Activated CD4-positive, alpha-beta memory T cell treated with anti-CD3 and anti-CD28 coated beads, Interleukin-2, amount 10 ng/mL, durations not matched to agents 7 days and 5 days (primary cell): ENCODE measurements at places on chromosomes 7 and 10. TPM values are rescaled to one million over a fixed set of nuclear protein-coding genes. Genes with fewer than 3 reads are reported as not detected.

DNA sequence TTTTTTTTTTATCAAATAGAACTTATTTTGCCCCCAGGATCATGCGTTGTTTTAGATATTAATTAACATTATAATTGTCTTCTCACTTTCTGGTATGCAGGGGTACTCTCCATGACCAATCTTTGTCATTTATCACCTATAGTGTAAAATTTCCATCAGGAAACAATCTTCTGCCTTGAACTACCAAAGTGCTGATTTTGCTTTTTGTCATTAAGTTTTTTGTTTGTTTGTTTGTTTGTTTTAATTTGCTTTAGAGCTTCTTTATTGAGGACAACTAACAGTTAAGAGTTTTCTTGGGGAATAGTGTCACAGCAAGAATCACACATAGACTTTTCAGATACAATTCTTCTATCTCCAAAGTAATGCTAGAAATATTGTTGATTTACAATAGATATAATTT lies 171.2 kb upstream of the PRPS1L1 start:
- no peak for DNase-seq

- DNase-seq = no peak
These were observed 1078.2 kb upstream of the LRRTM3 start for GRCh38 chr10:65847436-65848230.

DNA sequence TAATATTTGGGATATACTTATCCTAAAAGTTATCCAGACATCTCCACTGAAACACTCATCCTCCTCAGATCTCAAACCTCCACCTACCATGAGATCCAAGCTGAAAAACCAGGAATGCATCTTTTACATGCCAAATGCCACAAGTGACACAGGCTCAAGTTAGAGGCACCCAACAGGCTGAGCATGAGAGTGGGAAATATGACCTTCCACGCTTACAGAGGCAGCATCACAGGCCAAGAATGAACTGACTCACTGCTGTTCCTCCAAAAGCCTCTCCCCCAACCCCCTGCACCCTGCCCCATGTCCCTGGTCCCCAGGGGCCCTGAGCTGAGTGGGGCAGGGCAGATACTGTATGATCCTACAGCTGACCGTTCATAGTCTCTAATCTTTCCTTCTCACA lies 4.8 kb upstream of the MTPAP start:
- no peak for DNase-seq

- no peak for DNase-seq
These were observed 96.8 kb downstream of the CYTH3 start for GRCh38 chr7:6175645-6176044.

- DNase-seq = no peak
These were observed 8.3 kb downstream of the PSTK start for GRCh38 chr10:122988501-122988900.

DNA sequence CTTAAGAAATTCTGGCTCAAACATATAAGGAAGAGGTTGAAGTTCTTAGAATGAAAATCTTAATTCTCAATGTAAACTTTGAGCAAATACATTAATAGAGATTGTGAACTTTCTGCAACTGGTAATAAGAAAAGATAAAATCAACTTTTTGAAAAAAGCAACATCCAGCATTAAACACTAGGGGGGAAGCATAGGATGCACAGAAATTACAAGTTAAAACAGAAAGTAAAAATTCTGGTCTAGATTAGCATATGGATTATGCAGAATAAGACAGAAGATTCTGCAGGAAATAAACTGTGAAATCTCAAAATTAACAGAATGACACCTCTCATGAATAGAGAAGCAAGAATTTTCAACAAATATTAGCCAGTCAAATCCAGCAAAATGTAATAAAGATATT lies 38.0 kb upstream of the CAV2 start:
- DNase-seq = no peak

GRCh38 chr10:9416331-9416730 lies 1361.8 kb downstream of the GATA3 start:
- no peak for DNase-seq

DNA sequence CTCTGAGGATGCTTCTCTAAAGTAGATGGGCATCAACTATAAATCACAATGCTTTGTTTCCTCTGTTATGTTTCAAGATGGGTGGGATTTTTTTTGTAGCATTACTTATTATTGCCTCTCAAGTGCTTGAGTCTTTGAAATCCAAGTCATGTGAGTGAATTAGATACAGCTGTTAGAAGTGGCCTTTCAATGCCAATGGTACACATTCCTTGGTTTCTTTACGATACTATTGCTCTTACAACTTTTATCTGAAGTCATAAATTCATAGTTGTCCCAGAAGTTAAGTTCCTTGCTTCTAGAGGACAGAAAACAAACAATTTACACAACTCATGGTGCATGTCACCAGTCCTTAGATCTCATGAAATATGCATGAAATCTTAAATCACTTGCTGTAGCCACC lies 15.5 kb downstream of the CFTR start:
- no peak for DNase-seq

DNA sequence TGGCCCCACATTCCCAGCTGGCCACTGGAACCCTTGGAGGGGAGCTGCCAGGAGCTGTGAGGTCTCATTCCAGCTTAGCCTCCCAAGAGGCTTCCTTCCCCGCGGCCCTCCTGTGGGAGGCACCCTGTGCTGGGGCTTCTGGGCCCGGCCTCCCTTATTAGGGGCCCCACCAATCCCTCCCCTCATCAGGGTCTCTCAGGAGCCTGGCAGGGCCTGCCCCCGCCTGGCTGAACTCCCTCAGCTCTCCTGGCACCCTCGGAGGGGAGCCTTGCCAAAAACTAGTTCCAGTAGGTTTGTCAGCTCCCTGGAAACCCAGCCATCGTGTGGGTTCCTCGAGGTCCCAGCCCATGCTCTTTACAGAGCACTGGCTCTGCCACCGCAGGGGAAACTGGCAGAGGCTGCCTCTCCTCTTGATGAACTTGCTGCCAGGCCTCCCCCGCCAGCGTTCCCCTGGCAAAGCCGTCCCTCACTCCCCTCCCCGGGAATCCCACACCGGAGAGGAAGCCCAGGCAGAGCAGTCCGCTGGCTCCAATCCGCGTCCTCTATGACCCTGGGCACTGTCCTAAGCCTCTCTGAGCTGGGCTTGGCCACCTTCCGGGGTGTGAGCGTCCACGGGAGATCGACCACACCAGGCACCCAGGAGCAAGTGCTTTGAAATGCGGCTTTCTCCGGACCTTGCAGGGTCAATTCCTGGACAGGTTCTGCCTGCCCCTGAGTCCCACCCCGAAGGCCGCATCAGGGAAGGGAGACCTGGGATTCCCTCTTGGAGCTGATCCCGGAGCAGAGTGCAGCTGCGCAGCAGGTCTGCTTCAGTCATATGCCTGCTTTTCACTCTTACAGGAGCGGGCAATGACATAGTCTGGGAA lies 139.8 kb downstream of the ARHGAP22 start:
- no peak for DNase-seq

- no peak for DNase-seq
These were observed 30.5 kb upstream of the BTRC start for GRCh38 chr10:101323495-101323894.

- no peak for DNase-seq
These were observed 313.3 kb downstream of the FGFR2 start for GRCh38 chr10:121284936-121285335.

- no peak for DNase-seq
These were observed 414.1 kb upstream of the ETV1 start for GRCh38 chr7:14403587-14403986.

DNA sequence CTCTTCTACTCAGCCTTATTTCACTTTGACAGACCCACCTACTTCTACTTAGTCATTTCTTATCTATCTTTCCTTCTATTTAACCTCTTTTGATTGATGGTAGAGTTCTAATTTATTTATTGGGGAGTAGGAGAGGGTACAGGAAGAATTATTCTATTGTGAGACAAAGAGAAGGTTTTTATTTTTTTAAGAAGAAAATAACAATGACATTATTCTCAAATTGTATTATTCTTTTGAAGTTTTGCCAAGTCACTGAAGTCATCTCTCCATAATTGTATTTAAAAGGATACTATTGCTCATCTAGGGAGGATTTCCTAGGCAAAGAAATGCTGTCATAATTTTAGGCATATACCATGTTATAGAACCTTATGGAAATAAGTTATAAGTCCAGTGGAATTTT lies 52.7 kb downstream of the ITGB8 start:
- no peak for DNase-seq

DNA sequence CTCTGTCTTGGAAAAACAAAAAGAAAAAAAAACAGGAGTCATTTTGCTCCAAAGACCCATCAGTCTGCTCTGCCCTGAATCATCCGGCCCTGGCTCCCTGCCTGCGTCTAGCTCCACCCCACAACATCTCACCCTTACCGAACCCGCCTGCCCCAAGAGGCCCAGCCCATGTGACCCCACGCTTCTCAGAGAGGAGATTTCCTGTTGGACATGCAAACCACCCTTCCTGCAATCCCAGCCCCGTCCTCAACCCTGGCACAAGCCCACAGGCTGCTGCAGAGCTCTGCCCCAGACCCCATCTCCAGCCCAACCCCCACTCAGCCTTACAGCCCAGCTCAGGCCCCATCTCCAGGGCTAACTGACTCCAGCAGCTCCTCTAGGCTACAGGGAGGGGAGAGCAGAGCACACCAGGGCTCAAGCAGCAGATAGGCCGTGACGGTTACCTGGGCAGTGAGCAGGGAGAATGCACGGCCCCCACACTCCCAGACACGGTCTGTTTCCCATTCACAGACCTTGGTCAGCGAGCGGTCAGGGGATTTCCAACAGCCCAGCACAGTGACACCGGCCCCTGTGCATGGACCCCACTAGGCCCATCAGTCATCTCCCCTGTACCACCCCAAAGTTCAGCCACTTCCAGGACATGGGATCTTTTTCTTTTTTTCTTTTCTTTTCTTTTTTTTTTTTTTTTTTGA lies 69.9 kb upstream of the GTF2I start:
- no peak for DNase-seq

DNA sequence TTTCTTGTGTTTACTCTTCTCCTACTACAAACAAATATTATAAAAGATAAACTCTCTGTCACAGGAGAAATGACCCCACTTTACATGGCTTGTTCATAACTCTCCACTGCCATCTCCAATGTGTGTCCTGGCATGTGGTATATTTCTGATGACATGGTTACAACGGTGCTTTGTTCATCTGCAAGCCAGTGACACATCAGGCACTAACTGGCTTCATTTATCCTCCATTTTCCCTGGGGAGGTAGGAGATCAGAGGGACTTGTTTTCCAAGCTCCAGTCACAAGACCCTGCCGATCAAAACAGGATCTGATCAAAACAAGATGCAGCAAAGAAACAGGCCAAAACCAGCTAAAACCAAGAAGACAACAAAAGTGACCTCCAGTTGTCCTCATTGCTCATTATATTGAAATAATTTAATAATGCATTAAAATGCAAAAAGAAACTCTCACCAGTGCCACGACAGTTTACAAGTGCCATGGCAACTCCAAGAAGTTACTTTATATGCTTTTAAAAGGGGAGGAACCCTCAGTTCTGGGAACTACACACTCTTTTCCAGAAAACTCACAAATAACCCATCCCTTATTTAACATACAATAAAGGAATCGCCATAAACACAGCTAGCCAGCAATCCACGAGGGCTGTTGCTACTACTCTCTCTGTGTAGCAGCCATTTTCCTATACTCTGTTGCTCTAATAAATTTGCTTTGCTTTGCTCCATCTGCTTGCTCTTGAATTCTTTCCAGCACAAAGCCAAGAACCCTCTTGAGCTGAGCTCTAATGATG lies 224.2 kb downstream of the XPNPEP1 start:
- no peak for DNase-seq

DNA sequence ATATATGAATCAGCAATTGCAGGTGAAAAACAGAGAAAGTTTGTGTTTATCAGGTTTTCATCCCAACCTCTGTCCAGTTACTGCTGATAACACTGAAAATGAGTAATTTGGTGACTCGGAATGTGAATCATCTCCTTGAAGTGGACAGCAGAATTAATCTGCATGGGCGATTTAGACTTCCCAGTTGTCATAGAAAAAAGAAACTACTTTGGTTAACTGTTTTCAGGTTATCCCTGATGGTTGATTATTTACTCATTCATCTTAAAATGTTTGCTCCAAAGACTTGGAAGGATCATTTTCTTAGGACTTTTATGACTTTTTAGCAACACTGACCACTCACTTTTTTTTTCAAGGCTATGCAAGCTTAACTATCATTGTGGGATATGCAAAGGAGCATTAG lies 504.1 kb upstream of the ANKRD30A start:
- no peak for DNase-seq

GRCh38 chr10:22475651-22476600 lies 130.6 kb downstream of the SPAG6 start:
- no peak for DNase-seq

GRCh38 chr10:71726580-71727104 lies 7.1 kb upstream of the C10orf105 start:
- peak; percentile 63 for DNase-seq

GRCh38 chr7:122337011-122337410 lies 32.5 kb upstream of the FEZF1 start:
- no peak for DNase-seq

DNA sequence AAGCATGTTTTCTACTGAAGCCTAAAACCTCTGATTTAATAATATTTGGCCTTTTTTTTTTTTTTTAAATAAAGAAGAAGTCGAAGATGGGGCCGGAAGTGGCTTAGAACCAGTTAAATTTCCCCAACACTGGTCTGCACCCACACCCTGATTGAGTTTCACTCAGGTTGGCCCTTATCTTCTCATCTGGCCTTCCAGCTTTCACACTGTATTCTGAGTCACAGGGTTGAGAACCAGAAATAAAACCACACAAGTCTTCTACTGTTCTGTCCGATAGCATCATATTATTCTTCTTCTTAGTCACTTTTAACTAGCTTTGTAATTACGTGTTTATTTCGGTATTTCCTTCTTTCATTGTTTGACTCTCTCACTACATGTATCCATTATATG lies 9.9 kb downstream of the ZNF365 start:
- DNase-seq = peak; percentile 77

DNA sequence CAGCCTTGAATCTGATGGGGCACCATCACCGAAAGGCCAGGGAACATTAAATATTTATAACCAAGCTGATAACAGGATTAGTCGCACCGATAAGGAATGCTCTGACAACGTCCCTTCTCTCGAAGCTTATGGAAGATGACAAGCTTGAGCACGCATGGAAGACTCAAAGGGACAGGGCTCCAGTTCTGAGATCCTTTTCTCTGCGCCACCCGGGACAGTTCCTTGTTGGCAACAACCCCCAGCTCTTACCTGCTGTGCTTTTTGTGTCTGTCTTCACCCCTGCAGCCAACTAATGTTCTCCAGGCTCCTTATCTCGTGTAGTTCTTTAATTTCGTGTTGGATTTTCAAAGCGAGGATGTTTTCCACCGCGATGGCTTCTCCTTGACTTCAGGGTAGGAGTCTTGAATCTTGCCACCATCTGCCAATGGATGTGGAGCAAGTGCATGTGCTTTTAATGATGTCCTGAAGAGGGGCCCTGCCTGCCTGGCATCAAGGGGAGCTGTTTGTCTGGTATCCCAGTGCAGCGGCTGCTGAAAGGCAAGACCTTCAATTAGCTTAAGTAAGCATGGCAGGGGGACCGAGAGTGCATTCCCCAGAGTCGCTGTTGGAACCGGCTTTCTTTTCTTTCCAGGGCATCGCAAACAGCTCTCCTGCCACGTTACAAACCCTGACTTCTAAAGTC lies 354 bp upstream of the FERD3L start:
- no peak for DNase-seq

GRCh38 chr7:139034855-139035585 lies 822 bp downstream of the ZC3HAV1L start:
- peak; percentile 38 for DNase-seq

Gene PTEN
- 89.2 TPM for total RNA-seq

Gene YWHAG
- 84.8 TPM for total RNA-seq

Gene SYT15
- total RNA-seq = 0.95 TPM

Gene FAM25G
- total RNA-seq = not detected

Gene MACROH2A2
- total RNA-seq = 5.8 TPM

Gene UCMA
- not detected for total RNA-seq

Gene IL15RA
- total RNA-seq = 22.1 TPM

Gene ATG9B
- 7.9 TPM for total RNA-seq

Gene ARPC1A
- 63.8 TPM for total RNA-seq

Gene KAZALD1
- 0.53 TPM for total RNA-seq

Gene CAV1
- 0.38 TPM for total RNA-seq
